Activated T-helper 9 cell treated with anti-CD3 and anti-CD28 coated beads, Interleukin-2, amount 50 U/mL, for 16 hours (primary cell): ENCODE measurements at places on chromosomes 7 and 10.

DNA sequence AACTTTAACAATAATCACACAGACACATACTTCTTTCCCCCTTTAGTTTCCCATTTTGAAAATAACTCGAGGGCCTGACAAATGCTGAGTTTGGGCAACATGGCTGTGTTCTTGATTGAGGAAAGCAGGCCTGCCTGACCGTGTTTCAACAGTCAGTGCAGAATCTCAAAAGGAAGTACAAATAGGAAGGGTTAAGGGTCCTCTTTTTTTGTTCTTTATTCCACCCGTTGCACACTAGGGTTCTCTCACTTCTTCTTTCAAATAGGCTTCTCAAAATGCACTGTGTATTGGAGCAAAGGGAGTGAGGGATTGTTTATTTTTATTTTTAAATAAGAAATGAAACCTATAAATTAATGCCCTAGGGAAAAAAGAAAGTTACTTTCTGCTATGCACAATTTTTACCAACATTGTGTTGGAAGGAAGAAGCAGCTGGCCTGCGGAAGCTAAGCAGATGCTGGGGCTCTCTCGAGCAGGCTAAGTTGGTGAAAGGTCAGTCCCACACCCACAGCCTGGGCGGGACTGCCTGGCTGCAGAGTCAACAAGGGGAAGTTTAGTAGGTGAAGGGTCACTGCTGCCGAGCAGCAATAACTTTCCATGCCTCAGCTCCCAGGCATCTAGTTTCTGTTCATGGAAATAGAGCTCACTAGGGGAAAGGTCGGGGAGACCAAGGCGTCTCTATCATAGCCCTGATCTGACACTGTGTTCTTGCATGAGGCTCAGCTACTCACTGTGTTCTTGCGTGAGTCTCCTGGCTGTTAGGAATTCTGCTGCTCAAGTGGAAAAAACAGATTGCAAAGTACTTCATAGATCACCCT is 12.2 kb upstream of the PDK4 start:
- no peak for DNase-seq

DNA sequence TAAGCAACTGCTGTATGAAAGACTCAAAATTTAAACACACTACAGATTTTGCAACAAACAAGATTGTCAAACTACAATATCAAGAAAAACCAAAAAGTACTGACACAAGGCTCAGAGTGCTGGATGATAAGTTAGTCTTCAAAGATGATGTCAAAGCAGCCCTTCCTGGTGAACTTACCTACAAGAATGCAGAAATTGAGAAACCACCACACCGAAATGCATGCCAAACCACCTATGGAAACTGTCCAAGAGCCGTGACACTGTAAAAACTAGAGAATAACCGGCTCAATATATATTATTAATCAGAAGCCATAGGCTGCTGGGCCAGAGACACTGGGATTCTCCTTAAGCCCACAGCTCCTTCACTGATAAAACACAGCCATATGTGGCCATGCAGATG is 25.3 kb downstream of the DENND11 start:
- DNase-seq, result no peak

DNA sequence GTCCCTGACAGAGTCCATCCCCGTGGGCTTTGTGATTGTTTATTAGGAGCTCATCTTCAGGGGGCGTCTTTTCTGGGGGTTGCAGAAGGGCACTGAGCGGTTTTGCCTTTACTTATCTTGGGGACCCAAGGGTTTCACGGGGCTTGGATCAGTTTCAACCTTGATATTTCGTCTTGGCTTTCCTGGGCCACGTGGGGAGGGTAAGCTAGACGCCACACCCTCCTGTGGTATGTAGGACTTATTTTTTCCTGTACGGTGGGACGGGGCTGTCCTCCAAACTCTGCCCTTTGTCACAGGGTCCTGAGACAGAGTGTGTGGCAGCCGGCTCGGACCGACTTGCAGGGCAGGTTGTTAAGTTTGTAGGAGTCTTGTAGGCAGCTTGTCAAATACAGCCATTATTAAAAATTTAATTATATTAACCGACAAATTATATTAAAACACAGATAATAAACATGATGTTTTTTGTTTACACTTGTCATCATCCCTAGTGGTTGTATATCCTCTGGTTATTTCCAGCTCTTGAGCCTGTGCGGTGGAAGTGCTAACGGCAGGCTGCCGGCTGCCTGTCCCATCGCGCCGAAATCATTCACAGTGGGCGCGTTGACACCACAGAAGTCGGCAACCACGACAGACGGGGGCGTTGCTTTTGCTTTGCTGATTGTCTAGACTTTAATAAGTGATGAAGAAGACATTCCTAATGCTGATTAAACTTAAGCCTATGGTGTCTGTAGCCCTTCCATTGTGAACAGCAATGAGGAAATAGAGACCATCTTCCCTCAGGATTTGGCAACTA is 193.2 kb downstream of the DNAJB6 start:
- DNase-seq, result no peak

GRCh38 chr10:102856758-102857424 is 2.8 kb downstream of the BORCS7 start:
- no peak for DNase-seq

DNA sequence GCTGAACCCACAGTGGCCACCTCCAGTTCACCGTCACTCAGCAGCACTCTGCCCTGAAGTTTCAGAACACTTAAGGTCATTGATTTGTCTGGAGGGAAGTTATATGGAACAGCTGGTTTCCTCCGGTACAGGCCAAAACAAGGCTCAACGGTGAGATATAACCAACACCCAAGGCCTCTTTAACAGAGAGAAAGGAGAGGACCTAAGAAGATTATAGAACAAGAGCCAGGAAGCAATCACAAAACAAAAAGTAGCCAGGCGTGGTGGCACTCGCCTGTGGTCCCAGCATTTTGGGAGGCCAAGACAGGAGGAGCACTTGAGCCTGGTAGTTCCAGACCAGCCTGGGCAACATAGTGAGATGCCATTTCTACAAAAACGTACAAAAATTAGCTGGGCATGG is 290.7 kb downstream of the SKIDA1 start:
- DNase-seq, result no peak

DNA sequence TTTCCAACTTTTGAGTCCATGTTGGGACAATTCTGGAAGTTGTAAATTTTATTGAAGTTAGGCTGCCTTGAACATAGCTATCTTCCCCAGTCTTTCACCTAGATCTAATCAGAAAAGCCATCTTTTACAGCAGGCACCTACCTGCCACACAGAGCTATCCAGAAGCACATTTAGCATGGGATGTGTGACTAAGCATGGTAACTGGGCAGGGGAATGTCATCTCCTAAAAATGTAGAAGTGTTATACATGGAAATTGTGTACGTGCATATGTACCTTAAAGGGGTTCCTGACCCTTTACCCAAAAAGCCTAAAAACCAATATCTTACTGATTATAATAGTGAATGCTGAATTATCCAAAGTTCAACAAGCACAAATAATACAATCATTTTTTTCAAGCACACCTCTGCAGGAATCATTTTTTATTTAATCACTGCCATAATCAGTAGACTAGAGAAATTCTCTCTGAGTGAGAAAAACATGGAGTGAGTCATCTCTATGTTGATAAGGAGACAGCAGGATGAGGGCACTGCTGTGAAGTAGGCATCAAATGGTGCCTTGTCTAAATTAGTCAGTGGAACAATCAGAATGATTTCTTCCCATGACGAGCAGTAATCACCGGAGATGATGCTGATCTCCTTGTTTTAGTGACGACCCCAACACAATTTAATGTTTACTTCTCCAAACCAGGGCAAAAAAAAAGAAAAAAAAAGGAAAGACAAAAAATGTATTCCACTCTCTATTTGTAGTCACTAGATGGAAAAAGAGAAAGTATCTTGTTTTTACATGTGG is 75.9 kb downstream of the SORBS1 start:
- no peak for DNase-seq

DNA sequence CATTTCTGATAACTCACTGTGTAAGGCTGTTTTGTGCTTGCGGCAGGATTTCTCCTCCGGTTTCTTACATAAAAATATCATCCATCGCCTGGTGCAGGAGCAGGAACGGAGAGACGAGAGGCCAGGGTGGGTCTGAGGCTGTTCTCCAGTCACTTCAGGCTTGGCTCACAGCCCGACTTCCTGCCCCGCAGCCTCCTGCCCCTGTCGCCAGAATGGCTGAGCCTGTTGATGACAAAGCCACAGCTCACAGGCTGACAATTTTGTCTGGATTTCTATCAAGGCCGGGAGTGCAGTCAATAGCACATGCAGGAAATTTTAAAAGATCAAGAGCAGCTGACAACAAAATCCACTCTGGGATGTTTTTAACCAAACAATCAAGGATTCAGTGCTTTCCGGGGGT is 229.7 kb upstream of the ZNF32 start:
- DNase-seq, result no peak

DNA sequence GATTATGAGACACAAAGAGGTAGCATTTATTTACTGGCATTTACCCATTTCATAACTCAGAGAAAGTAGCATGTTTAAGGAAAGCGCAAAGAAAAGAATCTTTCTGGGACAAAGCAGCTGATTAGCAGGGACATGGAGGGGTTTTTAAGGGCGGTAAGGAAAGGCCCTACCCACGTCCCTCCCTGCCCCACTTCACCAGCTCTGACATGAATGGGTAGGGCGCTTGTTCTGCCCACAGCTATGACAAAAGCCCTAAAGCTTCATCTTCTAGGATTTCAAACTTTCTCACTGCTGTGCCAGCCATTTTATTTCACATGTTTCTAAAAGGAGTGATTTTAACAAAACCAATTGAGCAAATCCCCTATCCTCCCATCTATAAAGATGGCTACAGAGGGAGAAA is 406.9 kb upstream of the KLF6 start:
- no peak for DNase-seq

GRCh38 chr10:110977662-110978061 is 58.3 kb downstream of the SHOC2 start:
- DNase-seq, result no peak

GRCh38 chr10:111766464-111766863 is 417.1 kb downstream of the GPAM start:
- DNase-seq, result no peak

DNA sequence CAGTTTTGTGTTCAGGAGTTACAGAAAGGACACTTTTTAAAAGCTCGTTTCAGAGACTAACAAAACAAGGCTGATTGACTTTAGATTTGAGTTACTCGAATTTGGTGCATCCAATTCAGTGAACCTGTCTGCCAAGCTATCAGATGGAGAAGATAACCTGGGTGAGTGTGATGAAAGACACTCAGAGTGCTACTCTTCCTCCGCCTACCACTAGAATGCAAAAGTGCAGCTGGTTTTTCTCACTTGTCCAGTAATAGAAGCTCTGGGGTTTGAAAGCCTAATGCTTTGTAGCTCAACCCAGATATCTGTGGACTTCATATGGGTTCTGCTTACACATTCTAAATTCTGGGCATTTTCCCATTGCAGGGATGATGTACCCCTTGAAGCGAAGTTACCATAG is 82.8 kb upstream of the NPY start:
- no peak for DNase-seq

- DNase-seq, result no peak
Observed at GRCh38 chr10:17240096-17240495, 12.1 kb downstream of the VIM start.

DNA sequence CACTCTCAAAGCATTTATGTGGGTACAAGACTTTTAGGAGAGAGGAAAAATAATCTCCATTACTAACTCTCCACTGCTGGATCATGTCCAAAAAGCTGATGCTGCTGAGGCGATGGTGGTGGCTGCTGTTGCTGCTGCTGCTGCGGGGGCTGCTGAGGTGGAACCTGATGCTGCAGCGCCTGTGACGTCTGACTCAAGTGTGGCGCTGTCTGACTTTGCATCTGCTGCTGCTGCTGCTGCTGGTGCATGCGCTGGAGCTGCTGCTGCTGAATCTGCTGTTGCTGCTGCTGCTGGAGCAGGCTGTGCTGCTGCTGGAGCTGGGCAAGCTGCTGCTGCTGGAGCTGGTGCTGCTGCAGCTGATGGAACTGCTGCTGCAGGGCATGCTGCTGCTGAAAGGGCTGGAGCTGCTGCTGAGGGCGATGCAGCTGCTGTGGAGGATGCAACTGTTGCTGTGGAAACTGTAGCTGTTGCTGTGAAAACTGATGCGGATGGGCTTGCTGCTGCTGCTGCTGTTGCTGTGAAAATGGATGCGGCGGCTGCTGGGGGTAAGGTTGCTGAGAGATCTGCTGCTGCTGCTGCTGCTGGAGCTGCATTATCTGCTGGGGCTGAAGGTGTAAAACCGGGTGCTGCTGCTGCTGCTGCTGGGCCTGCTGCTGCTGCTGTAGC is 34.5 kb downstream of the PAXIP1 start:
- DNase-seq, result no peak

- DNase-seq, result no peak
Observed at GRCh38 chr7:96169439-96169838, 152.5 kb downstream of the SLC25A13 start.

GRCh38 chr10:23035569-23035968 is 59.8 kb upstream of the MSRB2 start:
- DNase-seq, result no peak

- no peak for DNase-seq
Observed at GRCh38 chr7:54485044-54485443, 57.1 kb upstream of the VSTM2A start.

- DNase-seq, result no peak
Observed at GRCh38 chr10:17076626-17077345, 52.8 kb downstream of the CUBN start.

- no peak for DNase-seq
Observed at GRCh38 chr10:70599791-70600190, 2.8 kb downstream of the PRF1 start.

- no peak for DNase-seq
Observed at GRCh38 chr7:36854652-36855051, 130.4 kb upstream of the AOAH start.

GRCh38 chr7:127943541-127944521 is 87.4 kb downstream of the LRRC4 start:
- no peak for DNase-seq

DNA sequence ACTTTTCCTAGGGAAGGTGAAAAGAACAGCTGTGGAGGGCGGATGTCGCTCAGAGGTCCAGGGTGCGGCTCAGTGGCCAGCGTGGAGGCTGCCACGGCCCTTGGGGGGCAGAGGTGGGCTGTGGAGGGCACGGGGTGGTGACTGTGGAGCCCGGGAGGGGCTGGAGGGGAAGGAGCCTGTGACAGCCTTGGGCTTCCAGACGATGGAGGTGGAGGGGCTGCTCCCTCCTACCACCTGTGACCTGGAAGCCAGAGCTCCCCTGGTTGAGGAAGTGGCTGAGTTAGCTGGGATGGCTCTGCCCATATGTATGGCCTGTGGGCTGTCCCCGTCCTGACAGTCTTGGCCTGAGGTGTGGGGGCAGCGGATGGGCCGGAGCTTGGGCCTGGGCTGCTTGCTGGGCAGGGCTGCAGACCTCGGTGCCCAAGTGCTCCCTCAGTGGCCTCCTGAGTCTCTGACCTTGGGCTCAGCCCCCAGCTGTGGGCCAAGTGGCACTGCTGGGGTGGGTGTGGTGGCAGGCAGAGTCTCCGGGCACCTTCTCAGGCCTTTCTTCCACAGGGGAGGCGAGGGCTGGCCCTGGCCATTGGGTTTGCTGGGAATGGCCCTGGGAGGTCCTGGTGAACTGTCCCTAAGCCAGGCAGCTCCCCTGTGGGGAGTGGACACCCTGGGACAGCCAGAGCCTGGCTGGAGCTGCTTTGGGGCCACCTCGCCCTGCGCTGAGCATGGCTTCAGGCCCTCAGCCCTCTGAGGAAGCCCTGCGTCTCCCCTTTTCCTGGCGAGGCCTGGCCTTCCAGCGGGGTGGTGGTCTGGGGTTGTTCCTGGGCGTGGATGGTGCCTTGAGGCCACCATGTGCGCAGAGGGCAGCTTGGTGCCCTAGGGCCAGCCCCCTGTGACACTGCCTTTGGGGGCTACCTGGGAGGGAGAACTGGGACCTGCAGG is 3.9 kb downstream of the BRI3 start:
- no peak for DNase-seq
